ENCODE measurements at places on chromosomes 3 and 15. TPM values are rescaled to one million over a fixed set of nuclear protein-coding genes. Genes with fewer than 3 reads are reported as not detected.

Gene CD86
- not detected for total RNA-seq

Gene DUOXA1
- 0.26 TPM for total RNA-seq

Gene ZNF662
- total RNA-seq = not detected

Gene WDR49
- total RNA-seq = not detected

Gene RYK
- 56.3 TPM for total RNA-seq

Gene LEO1
- total RNA-seq = 14.6 TPM

Gene QARS1
- total RNA-seq = 291 TPM

Gene ST3GAL6
- total RNA-seq = 3.6 TPM

Gene COLQ
- total RNA-seq = not detected

Gene SGO1
- 5.1 TPM for total RNA-seq

Gene IFT57
- 39.5 TPM for total RNA-seq

Gene GOLGA6L4
- 0.48 TPM for total RNA-seq

Gene C3orf20
- not detected for total RNA-seq

Gene A4GNT
- total RNA-seq = not detected

Gene GORASP1
- total RNA-seq = 67.1 TPM

Gene GOLGA8J
- total RNA-seq = not detected

Gene SERPINI2
- not detected for total RNA-seq

Gene CAMP
- not detected for total RNA-seq

Gene DUOXA2
- not detected for total RNA-seq

Gene REC114
- total RNA-seq = not detected

Gene MCTP2
- total RNA-seq = 20.0 TPM

Gene CPLX3
- 0.25 TPM for total RNA-seq

Gene APOD
- total RNA-seq = 0.91 TPM

Gene FSIP1
- total RNA-seq = 0.48 TPM

Gene GOLGA8G
- not detected for total RNA-seq

Gene CHRFAM7A
- not detected for total RNA-seq

Gene PAQR5
- 25.9 TPM for total RNA-seq
